ENCODE measurements at places on chromosomes 3 and 15. TPM values are rescaled to one million over a fixed set of nuclear protein-coding genes. Genes with fewer than 3 reads are reported as not detected.
A peak's percentile ranks its signal among the peaks of the same experiment; 100 is the strongest.

- no peaks in the 10 kb centered on the region for H3K36me3 ChIP-seq
- H3K27ac ChIP-seq = no peak overlapping the region
- DNase-seq = no peak
- no peak overlapping the region for H3K4me3 ChIP-seq
Observed at GRCh38 chr3:152976239-152976638, 141.3 kb downstream of the P2RY1 start.

ZNF662 gene
- 11.6 TPM for total RNA-seq

MST1 gene
- 4.3 TPM for total RNA-seq

DNAH12 gene
- total RNA-seq = under 0.01 TPM

- no peaks in the 10 kb centered on the region for H3K27me3 ChIP-seq
- no peaks in the 10 kb centered on the region for H3K36me3 ChIP-seq
- DNase-seq = no peak
- H3K27ac ChIP-seq = no peak overlapping the region
Observed at GRCh38 chr15:65201918-65202317, 9.4 kb downstream of the CILP start.

COL6A5 gene
- total RNA-seq = not detected

TAGLN3 gene
- 4.0 TPM for total RNA-seq

SENP8 gene
- total RNA-seq = 2.0 TPM

DNA sequence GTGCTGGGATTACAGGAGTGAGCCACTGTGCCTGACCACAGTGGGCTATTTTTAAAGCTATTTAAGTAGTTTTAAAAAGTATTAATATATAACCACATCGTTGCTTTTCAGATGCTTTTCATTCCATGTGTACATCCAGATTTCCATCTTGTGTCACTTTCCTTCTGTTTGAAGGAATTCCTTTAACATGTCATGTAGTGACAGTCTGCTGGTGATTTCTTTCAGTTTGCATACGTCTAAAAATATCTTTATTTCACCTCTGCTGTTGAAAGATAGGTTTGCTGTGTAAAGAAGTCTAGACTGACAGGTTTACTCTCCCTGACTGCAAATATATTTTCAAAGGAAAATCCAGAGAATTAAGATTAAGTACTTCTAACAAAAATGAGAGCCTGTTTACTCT lies 12.2 kb downstream of the FAM240A start:
- no peak overlapping the region for H3K27ac ChIP-seq
- H3K4me1 ChIP-seq = peaks cover 11% of the 10 kb centered on the region
- no peak overlapping the region for H3K4me3 ChIP-seq
- DNase-seq = no peak
- no peaks in the 10 kb centered on the region for H3K27me3 ChIP-seq

DNA sequence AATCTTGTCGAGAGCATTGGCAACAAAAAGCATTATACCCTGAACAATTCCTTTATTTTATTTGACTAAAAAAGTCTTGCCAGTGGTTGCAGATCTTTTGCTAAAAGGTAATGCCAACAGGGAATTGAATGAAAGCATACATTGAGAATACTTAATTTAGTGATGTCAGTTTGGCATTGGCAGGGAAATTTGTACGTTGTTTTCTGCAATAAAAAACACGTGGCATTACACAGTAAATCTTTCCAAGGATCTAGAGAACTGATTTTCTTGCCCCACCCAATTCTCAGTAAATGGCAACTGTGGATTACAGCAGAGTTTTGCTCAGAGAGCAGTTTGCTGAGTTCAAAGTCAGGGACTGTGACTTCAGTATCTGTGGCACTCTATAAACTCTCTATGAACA lies 38.3 kb upstream of the IGSF10 start:
- no peak overlapping the region for H3K4me3 ChIP-seq
- H3K36me3 ChIP-seq = no peaks in the 10 kb centered on the region
- no peak for DNase-seq
- H3K27me3 ChIP-seq = no peaks in the 10 kb centered on the region
- H3K4me1 ChIP-seq = no peaks in the 10 kb centered on the region

DNA sequence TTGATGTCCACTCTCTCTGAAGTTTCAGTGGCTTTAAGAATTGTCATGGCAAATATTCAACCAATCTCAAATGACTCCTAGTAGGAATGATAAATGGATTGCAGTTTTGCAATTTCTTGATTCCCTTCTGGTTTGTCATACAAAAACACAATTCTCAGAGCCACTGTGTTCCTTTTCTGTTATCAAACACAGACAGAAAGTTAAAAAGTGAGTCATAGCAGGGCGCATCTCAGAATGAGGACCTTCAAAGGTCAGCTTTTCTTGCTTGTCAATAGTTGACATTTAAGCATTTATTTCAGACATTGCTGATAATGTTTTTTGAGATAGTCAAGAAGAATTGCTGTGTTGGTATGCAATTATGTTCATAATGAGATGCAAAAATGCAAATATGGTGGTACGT lies 405.9 kb downstream of the NR2F2 start:
- no peak overlapping the region for H3K27ac ChIP-seq
- H3K4me3 ChIP-seq = no peak overlapping the region
- DNase-seq = no peak
- no peaks in the 10 kb centered on the region for H3K36me3 ChIP-seq
- H3K4me1 ChIP-seq = no peaks in the 10 kb centered on the region

MUC4 gene
- total RNA-seq = not detected

- no peaks in the 10 kb centered on the region for H3K36me3 ChIP-seq
- H3K4me3 ChIP-seq = no peak overlapping the region
- peak; percentile 66 for DNase-seq
Observed at GRCh38 chr3:125435231-125435630, 60.1 kb upstream of the ZNF148 start.

DNA sequence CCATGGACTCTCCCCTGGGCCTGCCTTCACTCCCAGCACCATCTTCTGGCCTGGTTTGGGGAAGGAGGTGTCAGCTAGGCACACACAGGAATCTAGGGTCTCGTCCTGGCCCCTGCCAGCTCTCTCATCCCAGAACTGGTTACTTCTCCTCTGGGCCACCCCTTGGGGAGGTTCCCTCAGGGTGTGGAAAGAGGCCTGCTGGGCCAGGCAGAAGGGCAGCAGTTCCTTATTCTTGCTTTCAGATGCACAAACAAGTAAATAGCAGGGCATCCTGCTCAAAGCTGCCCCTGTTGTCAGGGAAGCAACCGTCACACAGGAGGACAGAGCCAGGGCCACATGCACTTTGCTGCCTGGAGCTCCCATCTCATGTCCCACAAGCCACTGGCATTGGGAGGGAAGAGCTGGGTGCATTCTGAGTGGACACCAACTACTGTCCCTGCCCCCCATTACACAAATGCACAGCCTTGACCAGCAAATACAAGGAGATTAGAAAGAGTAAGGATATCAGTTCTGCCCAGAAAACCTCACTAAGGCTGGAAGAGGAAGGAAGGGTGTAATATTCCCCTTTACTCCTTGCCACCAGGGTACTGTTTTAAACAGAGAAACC lies 108.8 kb upstream of the HACD2 start:
- peaks cover 60% of the 10 kb centered on the region for H3K36me3 ChIP-seq
- H3K27me3 ChIP-seq = no peaks in the 10 kb centered on the region

GRCh38 chr15:71812966-71813722 lies 2.8 kb downstream of the NR2E3 start:
- no peaks in the 10 kb centered on the region for H3K36me3 ChIP-seq
- DNase-seq = peak; percentile 82
- no peak overlapping the region for H3K4me3 ChIP-seq
- H3K27me3 ChIP-seq = no peaks in the 10 kb centered on the region

DNA sequence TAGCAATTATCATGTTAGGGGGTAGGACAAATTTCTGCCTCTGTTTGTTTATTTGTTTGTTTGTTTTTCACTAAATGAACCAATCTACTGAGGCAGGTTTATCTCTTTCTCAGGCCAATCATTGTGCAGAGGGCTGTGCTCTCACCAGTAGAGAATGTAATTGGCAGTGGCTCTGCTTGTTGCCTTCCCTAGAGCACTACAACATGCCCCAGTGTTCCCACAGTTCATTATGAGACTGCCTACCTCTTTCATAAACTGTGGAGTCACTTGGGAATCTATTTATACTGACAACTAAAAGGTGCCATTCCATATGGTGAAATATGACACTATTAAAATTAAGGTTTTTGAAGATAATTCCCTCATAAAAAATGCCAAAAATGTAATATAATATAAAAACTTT lies 196.3 kb upstream of the ALCAM start:
- H3K27ac ChIP-seq = no peak overlapping the region
- H3K4me1 ChIP-seq = no peaks in the 10 kb centered on the region
- no peaks in the 10 kb centered on the region for H3K36me3 ChIP-seq
- DNase-seq = no peak

DNA sequence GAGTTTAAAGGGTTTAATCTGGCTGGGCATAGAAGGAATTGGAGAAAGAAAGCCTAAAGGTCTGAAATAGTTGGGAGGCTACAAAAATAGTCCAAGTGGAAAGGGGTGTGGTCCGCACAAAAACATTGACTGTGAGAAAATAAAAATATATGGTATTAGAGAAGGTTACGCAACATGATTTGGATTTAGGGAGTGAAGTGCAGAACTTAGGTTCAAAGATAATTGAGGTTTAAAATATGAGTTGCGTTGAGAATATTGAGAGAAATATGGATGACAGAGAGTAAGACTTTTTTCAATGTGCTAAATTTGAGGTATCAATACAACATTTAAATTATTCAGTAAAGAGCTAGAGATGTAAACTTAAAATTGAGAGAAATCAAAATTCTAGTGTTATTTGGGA lies 15.4 kb upstream of the CMC1 start:
- H3K4me1 ChIP-seq = no peaks in the 10 kb centered on the region
- no peak for DNase-seq
- H3K4me3 ChIP-seq = no peak overlapping the region
- H3K27me3 ChIP-seq = no peaks in the 10 kb centered on the region
- H3K27ac ChIP-seq = no peak overlapping the region

DNA sequence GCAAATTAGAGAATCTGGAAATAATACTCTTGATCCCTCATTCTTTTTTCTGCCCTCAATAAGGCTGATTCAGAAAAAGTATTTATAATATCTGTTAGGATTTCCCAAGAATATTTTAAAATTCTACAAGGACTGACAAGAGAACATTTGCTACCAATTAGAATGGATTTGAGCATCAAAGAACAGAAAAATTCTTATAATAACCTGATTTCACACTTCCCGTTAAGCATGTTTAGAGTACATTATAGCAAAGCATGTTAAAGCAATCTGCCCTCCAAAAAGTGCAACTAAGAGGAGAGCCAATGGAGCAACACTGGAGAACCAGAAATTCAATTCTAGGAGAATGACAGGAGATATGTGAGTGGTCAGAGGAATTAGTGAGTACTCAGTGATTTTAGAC lies 57.2 kb downstream of the THBS1 start:
- no peak overlapping the region for H3K4me3 ChIP-seq
- no peak overlapping the region for H3K27ac ChIP-seq
- H3K27me3 ChIP-seq = no peaks in the 10 kb centered on the region

CASR gene
- total RNA-seq = 0.19 TPM

DNA sequence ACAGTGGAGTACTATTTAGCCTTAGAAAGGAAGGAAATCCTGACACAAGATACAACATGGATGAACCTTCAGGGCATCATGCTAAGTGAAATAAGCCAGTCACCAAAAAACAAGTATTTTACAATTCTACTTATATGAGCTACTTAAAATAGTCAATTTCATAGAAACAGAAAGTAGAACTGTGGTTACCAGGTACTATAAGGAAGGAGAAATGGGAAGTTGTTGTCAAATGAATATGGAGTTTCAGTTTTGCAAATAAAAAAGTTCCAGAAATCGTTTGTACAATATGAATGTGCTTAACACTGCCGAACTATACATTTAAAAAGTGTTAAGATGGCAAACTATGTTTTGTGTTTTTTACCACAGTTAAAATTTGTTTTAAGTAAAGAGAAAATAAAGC lies 26.8 kb downstream of the TRANK1 start:
- H3K4me3 ChIP-seq = no peak overlapping the region
- H3K27me3 ChIP-seq = no peaks in the 10 kb centered on the region
- H3K4me1 ChIP-seq = no peaks in the 10 kb centered on the region

- no peaks in the 10 kb centered on the region for H3K36me3 ChIP-seq
- no peak for DNase-seq
- H3K27ac ChIP-seq = no peak overlapping the region
Observed at GRCh38 chr3:14211621-14212020, 33.0 kb downstream of the LSM3 start.

DNA sequence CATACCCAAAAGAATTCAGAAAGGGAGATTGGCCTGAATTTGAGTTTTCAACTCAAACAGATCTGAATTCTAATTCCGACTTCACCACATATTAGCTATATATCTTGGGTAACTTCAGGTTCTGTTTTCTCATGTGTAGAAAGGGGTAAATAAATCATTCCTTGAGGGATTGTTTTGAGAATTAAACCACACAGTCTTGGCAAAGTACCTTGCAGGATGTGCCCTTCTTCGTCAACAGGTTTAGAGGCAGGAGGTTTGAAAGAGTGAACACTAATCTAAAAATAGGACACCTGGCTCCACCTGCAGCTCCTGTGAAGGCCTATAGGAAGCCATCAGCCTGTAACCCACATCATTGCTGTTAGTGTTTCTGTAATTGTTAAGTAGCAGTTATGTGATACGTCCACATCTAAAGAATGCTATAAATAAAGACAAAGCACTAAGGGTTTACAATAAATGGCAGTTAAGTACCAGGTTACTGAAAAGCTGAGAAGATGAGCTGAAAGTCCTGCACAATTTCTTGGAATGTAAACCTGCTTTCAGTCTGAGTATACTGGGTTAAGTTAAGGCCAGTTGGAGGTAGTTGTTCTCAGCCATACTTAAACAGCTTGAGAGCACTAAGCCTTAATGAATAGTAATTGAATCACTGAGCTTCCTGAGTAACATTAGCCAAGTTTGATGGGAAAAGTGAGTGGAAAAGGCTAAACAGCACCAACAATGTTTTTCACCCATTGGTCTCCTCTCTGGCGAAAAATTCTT lies 6.0 kb downstream of the CCDC80 start:
- peak overlapping the region; percentile 57 for H3K4me3 ChIP-seq
- H3K4me1 ChIP-seq = peaks cover 18% of the 10 kb centered on the region
- peak overlapping the region; percentile 84 for H3K27ac ChIP-seq
- DNase-seq = no peak
- no peaks in the 10 kb centered on the region for H3K27me3 ChIP-seq

DNA sequence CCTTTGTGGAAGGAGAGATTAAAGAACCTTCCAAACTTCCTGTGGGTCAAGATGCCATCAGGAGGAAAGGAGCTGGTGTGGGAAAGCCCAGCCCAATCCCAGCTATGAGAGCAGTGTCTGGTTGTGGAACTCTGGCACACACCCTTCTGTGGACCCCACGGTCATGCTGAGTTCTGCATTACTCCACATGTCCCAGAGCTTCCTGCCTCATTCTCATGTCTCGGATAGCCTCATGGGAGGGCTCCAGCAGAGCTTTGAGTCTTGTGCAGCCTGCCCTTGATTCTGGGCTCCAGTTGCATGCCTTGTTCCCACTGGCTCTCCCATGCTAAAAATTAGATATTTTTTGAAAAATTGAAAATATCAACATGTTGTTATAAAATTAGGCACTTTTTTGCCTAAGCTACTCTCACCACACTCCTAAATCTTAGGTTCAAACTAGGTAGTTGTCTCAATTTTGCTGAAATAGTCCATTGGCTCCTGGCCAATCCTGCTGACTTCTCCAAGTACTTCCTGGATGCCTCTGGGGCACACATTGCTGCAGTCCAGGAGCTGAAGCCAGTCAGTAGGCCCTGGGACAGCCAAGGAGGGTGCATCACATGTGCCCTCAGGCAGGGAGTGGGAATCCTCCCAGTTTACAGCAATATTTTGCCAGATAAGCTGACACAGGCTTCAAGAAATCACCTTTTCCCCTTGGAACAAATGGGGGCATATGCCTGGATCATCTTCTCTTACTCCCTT lies 144.3 kb downstream of the EEFSEC start:
- no peaks in the 10 kb centered on the region for H3K4me1 ChIP-seq
- H3K4me3 ChIP-seq = no peak overlapping the region
- no peaks in the 10 kb centered on the region for H3K27me3 ChIP-seq
- H3K36me3 ChIP-seq = peaks cover 4% of the 10 kb centered on the region
- no peak overlapping the region for H3K27ac ChIP-seq
- DNase-seq = no peak

Measured in esophagus muscularis mucosa (tissue), 4 donors.